NAMALWA (cell line): ENCODE measurements at places on chromosomes 7 and 10.
A peak's percentile ranks its signal among the peaks of the same experiment; 100 is the strongest.

DNA sequence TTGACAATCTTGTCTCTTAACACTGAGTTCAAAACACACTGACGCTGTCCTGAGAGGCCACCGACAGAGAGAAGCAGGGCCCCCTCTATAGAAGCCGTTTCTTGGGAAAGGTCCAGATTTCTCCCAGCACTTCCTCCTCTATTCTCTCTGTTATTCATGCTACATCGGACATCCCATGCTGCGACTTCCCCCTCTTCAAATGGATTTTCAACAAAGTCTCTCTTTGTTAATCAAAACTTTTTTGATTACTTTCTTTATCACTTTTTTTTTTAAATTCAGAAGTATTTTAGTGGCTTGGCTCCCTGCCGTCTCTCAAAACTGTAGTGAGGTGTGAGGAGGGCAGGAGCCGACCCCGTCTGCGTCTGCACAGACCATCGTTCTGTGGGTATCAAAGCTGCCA lies 298.9 kb upstream of the PITRM1 start:
- DNase-seq = no peak

GRCh38 chr7:130242198-130243014 lies 24.3 kb upstream of the CPA2 start:
- DNase-seq = peak; percentile 61

DNA sequence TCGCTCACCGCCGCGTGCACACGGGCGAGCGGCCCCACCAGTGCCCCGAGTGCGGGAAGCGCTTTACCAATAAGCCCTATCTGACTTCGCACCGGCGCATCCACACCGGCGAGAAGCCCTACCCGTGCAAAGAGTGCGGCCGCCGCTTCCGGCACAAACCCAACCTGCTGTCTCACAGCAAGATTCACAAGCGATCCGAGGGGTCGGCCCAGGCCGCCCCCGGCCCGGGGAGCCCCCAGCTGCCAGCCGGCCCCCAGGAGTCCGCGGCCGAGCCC lies 3.3 kb downstream of the REPIN1 start:
- DNase-seq = no peak

GRCh38 chr7:101225650-101226049 lies 7.7 kb downstream of the ZNHIT1 start:
- no peak for DNase-seq

DNA sequence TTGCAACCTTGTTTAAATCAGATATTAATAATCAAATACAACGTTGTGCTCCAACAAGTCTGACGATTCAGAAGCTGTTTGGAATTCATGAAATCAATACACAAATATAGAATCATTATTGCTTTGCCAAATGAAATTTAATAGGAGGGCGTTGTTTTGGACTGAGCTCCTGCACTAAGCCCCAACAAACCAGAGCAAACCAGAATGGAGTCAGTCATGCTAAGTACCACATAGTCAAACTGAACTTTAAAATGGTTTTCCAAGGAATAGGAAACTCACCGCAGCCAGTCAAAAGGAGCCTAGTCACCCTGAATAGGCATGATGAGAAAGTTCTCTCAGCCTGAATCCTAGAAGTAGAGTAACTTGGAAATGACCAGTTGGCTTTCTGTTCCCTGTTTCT lies 53.7 kb downstream of the HACD1 start:
- no peak for DNase-seq

DNA sequence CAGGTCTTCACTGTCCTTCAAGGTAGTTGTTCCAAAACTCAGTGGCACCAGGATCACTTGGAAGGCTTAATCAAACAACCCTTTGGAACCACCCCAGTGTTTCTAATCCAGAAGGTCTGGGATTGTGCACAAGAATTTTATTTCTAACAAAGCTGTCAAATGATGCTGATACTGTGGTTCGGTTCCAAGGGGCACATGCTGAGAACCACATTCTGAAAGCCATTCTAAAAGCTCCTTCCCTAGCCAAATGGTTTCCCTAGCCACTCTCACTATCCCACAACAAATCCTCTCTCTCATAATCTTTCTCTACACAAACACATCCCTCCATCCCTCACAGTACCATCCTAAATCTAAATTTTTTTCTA lies 52.1 kb downstream of the MACC1 start:
- DNase-seq = no peak

DNA sequence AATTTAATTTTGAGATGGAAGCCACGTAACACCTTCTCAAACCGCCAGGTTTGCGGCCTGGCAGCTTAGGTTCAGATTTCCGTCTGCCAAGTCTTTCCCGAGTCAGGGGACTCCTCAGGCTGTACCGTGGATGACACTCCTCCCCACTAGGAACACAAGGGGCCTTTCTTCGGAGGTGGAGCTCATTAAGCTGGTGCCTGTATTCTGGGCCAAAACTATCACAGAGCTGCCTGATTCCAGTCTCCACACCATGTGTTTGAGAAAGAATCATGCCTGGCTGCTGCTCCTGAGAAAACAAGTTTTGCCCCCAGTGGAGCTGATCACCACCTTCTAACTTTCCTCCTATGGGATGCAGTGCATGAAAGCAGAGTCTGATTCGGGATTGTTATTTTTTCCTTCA lies 44.8 kb downstream of the TMEM209 start:
- DNase-seq = no peak

DNA sequence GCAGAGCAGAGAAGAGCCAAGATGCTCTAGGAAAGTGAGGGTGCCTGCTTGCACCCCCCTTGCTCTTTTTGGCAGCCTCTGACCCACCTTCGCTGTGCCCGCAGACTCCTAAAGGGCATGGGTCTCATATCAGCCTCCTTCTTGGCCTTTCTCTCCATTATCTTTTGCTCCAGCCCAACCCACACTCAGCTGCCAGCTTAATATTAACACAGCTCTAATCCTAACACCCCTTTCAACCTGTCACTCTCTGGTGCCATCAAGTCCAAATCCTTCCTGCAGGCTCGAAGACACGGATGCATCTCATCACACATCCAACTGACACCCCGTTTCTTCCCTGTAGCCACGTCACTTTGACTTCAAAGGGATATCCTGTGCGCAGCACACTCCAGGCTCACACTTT lies 171.6 kb upstream of the AUTS2 start:
- DNase-seq = no peak

DNA sequence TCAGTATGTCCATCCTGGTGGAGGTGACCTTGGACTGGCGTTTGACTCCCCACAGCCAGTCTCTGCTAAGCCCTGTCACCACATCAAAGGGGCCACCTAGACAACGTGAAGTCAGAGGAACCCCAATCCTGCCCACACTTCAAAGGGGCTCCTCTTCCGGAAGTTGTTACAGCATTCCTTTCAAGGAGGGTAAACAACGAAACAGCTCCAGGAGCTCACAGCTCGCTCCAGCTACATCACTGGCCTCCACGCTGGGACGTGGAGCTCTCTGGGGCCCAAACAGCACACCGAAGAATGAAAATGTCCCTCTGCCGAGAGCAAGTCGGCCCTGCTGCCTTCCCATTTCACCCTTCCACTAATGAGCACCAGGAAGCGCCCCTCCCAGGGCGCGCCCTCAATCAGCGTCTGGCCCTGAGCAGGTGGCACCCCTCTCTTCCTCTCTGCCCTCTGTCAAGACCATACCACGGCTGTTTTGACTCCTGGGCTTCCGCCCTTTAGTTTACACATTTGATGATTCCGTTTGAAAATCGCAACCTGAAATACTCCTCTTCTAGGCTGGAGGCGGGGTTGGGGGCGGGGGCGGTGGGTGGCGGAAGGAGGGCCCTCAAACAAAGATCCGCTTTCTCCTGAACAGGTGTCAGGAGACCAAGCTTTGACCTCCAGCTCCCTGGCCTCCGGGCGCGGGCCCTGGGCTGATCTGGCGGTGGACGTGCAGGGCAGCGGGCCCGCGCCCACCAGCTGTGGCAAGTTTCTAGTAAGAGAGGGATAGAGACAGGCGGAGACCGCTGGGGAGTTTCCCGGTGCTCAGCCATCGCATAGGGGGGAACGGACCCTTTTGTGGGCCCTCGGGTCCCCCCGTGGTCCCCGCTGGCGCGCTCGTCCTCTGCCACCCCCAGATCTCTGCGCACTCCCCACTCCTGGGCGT lies 53.1 kb upstream of the KDM7A start:
- peak; percentile 95 for DNase-seq

DNA sequence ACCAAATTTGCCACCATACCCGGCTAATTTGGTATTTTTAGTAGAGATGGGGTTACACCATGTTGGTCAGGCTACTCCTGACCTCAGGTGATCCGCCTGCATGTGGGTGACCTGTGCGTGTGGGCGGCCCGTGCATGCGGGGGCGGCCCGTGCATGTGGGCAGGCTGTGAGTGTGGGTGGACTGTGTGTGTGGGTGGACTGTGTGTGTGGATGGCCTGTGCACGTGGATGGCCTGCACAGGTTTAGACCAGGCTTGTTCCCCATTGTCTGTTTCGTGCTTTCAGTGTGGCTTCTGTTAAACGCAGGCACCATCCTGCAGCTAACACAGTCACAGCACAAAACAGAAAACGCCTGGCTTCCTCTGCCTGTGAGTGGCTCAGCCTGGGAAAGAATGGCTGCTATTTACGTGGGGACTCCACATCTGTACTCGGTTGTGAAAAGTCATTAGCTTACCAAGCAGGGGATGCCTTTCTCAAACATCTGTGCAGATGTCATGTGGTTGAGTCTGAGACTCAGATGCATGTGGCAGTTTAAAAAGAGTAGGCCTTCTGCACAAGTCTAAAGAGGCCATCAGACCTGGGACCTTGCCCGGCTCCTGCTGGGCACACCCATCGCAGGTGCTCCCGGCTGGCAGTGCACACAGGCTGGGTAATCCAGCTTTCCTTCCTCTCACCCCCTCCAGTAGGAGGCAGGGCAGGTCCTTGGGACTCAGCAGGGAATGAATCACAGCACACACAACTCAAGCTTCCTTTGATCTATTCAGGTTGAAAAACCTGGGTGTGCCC lies 91.6 kb downstream of the COBL start:
- no peak for DNase-seq

DNA sequence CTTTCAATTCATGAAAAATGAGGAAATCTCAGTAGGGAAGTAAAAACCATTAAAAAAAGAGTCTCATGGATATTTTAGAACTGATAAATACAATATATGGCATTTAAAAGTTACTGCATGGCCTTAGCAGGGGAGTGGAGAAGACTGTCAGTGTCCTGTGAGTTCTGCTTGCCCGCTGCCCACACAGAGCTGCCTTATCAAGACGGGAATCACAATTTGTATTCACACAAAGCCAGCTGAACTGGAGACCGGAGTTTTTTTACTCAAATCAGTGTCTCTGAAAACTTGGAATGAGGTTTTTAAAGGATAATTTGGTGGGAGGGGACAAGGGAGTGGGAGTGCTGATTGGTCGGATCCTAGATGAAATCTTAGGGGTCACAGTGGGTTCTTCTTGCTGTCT lies 17.1 kb downstream of the LANCL2 start:
- no peak for DNase-seq

- no peak for DNase-seq
Measured at GRCh38 chr10:125134483-125134848, 25.9 kb downstream of the CTBP2 start.

DNA sequence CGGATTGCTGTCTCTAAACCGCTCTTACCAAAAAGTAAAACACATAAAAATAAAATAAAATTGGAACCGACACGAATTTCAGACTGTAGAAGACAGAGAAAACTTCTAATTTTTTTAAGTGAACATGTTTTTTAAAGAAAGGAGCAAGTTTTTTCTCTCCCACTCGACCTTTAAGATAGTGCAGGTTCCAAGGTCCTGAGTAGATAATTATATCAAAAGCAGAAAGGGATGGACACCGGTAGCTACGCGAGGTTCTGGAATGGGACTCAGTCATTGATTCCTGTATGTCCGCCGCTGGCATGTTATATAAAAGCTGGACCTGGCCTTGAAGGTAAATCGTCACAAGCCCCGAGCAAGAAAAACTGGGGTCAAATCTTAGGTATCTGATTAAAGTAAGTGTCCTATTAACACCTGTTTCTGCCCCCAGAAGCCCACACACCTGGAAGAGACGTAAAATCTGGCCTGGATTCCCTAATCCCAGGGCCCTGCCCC lies 462 bp upstream of the CISD1 start:
- DNase-seq = no peak

GRCh38 chr10:2488446-2489005 lies 578.8 kb upstream of the PFKP start:
- no peak for DNase-seq

- peak; percentile 97 for DNase-seq
Measured at GRCh38 chr7:69696054-69696591, 97.8 kb downstream of the AUTS2 start.

- DNase-seq = no peak
Measured at GRCh38 chr7:91668217-91668616, 212.3 kb downstream of the MTERF1 start.

GRCh38 chr10:23516530-23516929 lies 77.7 kb downstream of the OTUD1 start:
- no peak for DNase-seq

DNA sequence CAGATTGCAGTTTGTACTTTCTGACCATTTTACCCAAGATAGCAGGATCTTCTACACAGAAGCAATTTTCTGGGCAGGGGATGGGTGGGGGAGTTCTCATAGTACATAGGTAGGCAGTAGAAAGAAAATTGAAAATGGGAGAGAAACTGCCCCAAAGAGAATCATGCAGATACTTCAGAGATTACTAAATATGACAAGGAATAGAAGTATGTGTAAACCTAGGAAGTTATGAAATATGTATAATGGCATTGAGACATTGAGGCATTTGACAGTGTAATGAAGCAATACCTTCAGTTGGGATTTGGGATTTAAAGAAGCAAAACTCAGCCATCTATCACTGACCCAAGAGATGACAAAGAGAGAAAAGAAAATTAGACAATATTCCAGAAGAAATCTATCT lies 233.0 kb downstream of the PTN start:
- DNase-seq = no peak

GRCh38 chr10:80413271-80413996 lies 5.1 kb downstream of the PRXL2A start:
- DNase-seq = no peak

DNA sequence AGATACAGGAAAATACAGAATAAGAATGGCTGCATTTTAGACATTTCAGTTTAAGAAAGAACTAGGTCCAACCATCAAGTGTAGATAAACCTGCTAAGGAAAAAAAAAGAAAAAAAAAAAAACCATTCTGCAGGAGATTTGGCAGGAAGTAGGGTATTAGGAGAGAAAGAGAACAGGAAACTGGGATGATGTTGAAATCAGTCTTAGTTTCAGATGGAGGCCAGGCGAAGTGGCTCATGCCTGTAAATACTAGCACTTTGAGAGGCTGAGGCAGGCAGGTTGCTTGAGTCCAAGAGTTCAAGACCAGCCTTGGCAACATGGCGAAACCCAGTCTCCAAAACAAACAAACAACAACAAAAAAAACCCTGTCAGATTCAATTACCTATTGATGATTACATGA lies 120.2 kb downstream of the RAB11FIP2 start:
- no peak for DNase-seq

DNA sequence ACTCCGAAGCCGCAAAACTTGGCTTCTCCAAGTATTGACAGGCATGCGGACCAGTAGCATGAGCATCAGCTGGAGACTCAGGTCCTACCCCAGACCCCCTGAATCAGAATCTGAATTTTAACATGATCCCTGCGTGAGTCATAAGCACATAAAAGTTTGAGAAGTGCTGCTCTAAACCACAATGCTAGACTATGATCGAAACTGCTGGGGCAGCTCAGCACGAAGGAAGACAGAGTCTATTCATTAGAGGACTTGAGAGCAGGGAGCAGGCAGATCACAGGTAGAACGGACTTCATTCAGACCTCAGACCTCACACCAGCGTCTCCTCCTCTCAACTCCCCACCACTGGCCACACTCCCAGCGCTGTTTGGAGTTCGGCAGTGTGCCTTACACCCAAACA lies 16.9 kb downstream of the CAMK2G start:
- no peak for DNase-seq
